ENCODE measurements at places on chromosomes 2 and 18. TPM values are rescaled to one million over a fixed set of nuclear protein-coding genes. Genes with fewer than 3 reads are reported as not detected.
A peak's percentile ranks its signal among the peaks of the same experiment; 100 is the strongest.

- no peaks in the 10 kb centered on the region for H3K27me3 ChIP-seq
- H3K4me1 ChIP-seq: peaks cover 5% of the 10 kb centered on the region
- no peak overlapping the region for H3K4me3 ChIP-seq
Measured at GRCh38 chr2:7792031-7792651, 874.9 kb downstream of the RNF144A start.

- no peak overlapping the region for H3K27ac ChIP-seq
- no peaks in the 10 kb centered on the region for H3K36me3 ChIP-seq
- DNase-seq: no peak
Measured at GRCh38 chr2:134021830-134022524, 231.9 kb upstream of the MGAT5 start.

DNA sequence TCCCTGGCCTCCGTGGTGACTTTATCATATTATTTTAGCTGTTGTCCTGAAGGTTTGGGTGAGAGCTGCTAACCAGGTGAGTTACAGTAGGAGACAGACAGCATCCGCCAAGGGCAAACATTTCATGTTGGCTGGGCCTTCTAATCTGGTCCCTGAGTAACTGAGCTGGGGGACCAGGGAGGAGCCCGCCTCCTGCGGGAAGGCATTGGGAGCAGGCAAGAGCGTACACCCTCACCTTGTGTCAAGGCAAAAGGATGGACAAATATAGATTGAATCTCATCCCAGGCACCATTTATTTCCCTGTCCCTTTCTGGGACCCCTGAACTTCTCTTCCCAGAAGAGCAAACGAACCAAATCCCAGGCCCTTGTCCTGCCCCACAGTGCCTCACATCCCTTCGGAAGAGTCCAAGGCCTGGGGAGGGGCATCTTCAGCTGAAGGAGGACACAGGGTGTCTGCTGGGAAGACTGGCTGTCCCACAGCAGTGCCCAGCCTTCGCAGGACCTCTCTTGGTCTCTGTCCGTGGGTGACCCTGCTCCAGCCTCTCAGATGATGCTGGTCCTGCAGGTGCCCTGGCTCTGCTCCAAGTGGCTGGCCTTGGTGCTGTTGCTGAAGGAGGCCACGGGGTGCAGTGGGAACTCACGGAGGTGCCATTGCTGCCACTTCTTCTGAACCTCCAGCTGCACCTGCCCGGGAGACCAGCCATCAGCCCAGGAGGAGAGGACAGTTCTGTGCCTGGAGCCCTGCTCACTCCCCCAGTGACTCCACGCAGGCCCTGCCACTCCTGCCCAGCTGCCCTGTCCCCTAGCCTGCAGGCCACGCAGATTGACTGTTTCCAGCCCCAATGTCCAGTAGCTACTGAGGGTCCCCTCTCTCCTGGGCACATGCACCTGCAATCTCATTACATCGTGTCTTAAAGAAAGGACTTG is 8.2 kb downstream of the TMEM37 start:
- no peaks in the 10 kb centered on the region for H3K36me3 ChIP-seq
- H3K4me3 ChIP-seq: no peak overlapping the region
- no peaks in the 10 kb centered on the region for H3K27me3 ChIP-seq
- DNase-seq: no peak
- H3K4me1 ChIP-seq: no peaks in the 10 kb centered on the region

DNA sequence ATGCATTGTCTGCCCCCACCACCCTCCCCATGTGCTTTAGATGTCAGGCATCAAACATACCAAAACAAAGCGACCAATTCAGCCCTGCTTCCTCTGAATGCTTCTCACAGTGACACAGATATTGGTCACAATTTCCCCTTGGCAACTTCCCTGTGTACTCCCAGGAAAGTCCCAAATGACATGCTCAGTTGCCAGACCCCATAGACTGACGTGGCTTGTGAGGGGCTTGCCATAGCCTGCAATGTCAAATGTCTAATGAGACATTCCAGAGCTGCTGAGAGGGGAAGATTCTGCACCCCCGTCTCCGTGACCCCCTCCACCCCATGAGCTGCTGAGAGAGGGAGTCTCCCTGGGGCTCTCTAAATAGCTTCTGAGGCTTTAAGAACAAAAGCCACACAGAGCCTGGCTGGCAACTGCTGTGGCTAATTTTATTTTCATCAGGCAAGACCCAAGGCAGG is 47.3 kb downstream of the RFTN2 start:
- no peak overlapping the region for H3K4me3 ChIP-seq
- no peak overlapping the region for H3K27ac ChIP-seq
- H3K27me3 ChIP-seq: no peaks in the 10 kb centered on the region
- no peaks in the 10 kb centered on the region for H3K4me1 ChIP-seq

- no peaks in the 10 kb centered on the region for H3K4me1 ChIP-seq
- no peak overlapping the region for H3K27ac ChIP-seq
- DNase-seq: no peak
- no peaks in the 10 kb centered on the region for H3K36me3 ChIP-seq
- no peaks in the 10 kb centered on the region for H3K27me3 ChIP-seq
Measured at GRCh38 chr2:35598310-35598709, 757.3 kb upstream of the CRIM1 start.

GRCh38 chr2:203914546-203915182 is 21.9 kb upstream of the ICOS start:
- peaks cover 36% of the 10 kb centered on the region for H3K4me1 ChIP-seq
- peak; percentile 68 for DNase-seq
- H3K27ac ChIP-seq: peak overlapping the region; percentile 42
- no peak overlapping the region for H3K4me3 ChIP-seq
- H3K27me3 ChIP-seq: no peaks in the 10 kb centered on the region

DNA sequence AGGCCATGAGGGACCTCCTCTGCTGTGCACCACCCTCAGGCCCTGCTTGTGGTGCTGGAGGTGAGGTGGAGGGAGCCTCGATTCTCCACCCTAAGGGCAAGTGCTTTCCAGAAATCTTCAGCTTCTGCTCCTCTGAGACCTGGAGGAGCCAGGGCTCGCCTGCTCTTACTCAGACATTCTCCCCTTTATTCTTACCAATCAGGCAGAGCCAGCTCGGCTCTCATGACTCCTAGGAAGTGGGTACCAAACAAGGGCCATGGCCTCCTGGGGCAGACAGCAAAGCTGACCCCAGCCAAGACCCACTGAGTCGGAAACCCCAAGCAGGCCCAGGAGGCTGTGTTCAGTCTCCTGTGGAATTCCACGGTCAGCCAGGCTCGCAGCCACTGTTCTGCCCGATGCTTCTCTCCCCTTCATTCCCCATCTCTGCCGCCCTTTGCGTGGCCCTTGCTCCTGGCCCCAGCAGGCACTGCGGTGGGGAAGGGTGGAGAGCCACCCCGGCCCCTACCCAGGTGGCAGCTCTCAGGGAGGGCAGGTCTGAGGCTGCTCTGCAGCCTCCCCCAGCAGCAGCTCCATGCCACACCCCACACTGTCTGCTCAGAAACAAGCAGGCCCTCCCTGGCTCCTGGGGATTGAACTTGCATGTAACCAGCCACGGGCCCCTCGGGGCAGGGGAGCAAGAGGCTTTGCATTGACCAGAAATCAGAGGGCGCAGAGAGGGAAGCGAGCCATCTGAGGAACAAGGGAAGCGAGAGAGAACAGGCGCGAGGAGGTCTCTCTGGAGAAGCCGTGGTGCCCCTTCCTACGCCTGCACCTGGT is 24.0 kb downstream of the HS1BP3 start:
- no peaks in the 10 kb centered on the region for H3K36me3 ChIP-seq
- H3K27ac ChIP-seq: no peak overlapping the region
- H3K4me1 ChIP-seq: no peaks in the 10 kb centered on the region

DNA sequence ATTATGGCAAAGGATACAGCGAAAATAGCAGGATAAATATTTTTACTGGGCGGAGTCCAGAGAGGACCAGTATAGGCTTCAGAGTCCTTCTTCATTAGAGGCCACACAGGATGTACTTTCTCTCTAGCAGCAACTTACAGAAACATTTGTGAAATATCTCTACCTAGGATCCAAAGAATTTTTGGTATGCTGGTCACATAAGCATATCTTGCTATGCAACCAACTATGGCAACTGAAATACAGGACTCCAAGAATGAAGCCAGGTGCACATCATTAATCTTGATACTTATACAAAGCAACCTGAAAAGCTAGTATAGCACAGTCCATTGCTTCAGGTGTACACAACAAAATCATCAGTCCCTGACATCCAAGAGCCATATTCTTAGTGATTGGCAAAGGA is 59.1 kb upstream of the NABP1 start:
- DNase-seq: no peak
- H3K4me1 ChIP-seq: peaks cover 20% of the 10 kb centered on the region
- no peak overlapping the region for H3K27ac ChIP-seq
- H3K4me3 ChIP-seq: no peak overlapping the region
- no peaks in the 10 kb centered on the region for H3K36me3 ChIP-seq
- H3K27me3 ChIP-seq: no peaks in the 10 kb centered on the region

DNA sequence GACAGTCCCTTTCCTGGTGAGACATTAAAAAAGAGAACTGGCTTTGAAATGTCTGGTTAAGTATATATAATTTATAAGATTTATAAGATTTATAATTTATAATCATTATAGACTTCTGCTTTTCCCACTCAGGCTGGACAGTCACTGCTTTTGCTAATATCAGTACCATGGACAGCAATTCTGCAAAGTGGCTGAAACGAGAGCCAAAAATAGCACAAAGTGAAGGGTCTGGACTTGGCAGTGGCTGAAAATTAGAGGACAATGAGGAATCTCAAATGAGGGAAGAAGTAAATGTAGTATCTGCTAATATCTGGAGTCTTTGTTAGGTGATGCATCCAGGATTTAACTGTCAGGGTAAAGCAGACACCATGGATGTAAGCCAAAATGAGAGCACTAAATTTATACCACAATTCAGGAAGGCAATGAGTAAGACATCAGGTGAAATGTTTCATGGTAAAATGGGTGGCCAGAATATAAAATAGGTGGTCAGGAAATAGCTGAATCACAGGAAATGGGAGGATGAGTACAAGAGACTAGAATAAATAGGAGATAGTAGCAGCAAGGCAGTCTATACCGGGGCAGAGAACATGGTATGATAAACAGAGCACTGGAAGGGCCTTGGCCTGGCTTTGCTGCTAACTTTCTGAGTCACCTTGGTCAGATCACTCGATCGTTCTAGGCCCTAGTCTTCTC is 39.6 kb upstream of the BOD1L2 start:
- DNase-seq: no peak
- no peak overlapping the region for H3K27ac ChIP-seq
- peaks cover 9% of the 10 kb centered on the region for H3K27me3 ChIP-seq
- no peaks in the 10 kb centered on the region for H3K36me3 ChIP-seq
- no peak overlapping the region for H3K4me3 ChIP-seq
- H3K4me1 ChIP-seq: peaks cover 4% of the 10 kb centered on the region

GRCh38 chr2:202754936-202755335 is 116.6 kb downstream of the ICA1L start:
- H3K36me3 ChIP-seq: peaks cover 2% of the 10 kb centered on the region
- H3K27ac ChIP-seq: no peak overlapping the region

GRCh38 chr2:232276733-232277313 is 101.7 kb upstream of the ALPP start:
- no peak overlapping the region for H3K4me3 ChIP-seq
- H3K27me3 ChIP-seq: no peaks in the 10 kb centered on the region
- H3K27ac ChIP-seq: no peak overlapping the region
- no peak for DNase-seq

DNA sequence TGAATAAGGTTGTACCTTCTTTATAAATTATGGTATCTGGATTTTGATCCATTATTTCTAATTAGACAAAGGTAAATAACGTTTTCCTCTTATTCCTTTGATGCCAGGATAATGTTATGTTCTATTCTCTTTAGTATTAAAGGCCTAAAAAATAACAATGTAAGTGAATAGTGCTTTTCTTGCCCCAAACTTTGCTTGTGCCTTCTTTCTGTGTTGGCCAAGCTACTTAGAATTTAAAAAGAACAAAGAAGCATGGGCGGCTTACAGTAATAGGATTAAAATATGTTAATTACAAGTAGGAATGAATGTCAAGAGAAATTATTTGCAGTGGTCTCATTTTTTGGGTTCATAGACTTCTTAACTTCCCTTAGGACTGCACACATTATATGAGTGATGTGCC is 105.0 kb upstream of the FSIP2 start:
- no peaks in the 10 kb centered on the region for H3K4me1 ChIP-seq
- H3K27me3 ChIP-seq: no peaks in the 10 kb centered on the region
- DNase-seq: no peak
- H3K36me3 ChIP-seq: no peaks in the 10 kb centered on the region
- no peak overlapping the region for H3K4me3 ChIP-seq

- no peaks in the 10 kb centered on the region for H3K4me1 ChIP-seq
- no peak overlapping the region for H3K27ac ChIP-seq
- H3K4me3 ChIP-seq: no peak overlapping the region
- H3K36me3 ChIP-seq: no peaks in the 10 kb centered on the region
- no peaks in the 10 kb centered on the region for H3K27me3 ChIP-seq
Measured at GRCh38 chr2:156031121-156031520, 301.4 kb downstream of the NR4A2 start.

GRCh38 chr18:22233266-22233665 is 63.9 kb downstream of the GATA6 start:
- H3K27me3 ChIP-seq: no peaks in the 10 kb centered on the region
- H3K4me1 ChIP-seq: peaks cover 2% of the 10 kb centered on the region
- no peaks in the 10 kb centered on the region for H3K36me3 ChIP-seq

GRCh38 chr2:45994060-45994459 is 303.1 kb upstream of the EPAS1 start:
- no peak for DNase-seq
- H3K4me1 ChIP-seq: peaks cover 4% of the 10 kb centered on the region
- no peak overlapping the region for H3K4me3 ChIP-seq
- H3K36me3 ChIP-seq: no peaks in the 10 kb centered on the region
- H3K27ac ChIP-seq: no peak overlapping the region
- no peaks in the 10 kb centered on the region for H3K27me3 ChIP-seq

DNA sequence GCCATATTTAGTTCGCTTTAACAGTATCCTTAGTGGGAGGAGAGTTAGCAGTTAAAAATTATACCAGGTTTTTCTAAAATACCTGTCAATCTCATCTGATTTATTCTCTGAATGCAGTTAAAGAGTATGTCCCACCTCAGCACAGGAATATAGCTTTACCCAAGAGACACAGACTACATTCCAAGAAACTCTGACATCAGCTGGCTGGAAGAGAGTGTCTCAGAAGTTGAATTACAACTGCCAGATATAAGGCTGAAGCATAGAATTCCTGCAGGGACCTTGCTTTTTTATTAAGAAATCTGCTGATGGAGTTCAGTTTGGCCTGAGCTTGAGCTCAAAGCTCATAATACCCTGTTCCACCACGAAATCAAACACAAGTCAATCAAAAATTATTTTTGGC is 25.4 kb upstream of the CNTNAP5 start:
- H3K36me3 ChIP-seq: no peaks in the 10 kb centered on the region
- DNase-seq: no peak

- peaks cover 13% of the 10 kb centered on the region for H3K27me3 ChIP-seq
- no peaks in the 10 kb centered on the region for H3K36me3 ChIP-seq
- no peak overlapping the region for H3K27ac ChIP-seq
- DNase-seq: no peak
Measured at GRCh38 chr2:9010866-9011265, 7.4 kb upstream of the MBOAT2 start.

DNA sequence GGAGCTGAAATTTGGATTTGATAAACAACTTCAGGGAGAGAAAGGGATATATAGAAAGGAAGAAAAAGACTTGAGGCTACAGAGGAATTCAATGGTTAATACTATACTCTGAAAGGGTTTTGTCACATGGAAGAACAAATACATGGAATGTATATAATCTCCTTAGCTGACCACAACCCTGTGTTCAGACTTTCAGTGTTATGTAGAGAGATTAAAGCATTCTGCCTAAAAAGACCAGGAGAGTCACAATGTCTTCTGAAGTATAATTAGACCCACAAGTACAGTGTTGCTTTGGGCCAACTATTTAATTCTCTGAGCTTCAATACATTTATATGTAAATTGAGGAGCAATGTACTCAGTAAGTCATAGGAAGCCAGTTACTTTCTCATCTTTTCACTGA is 123.8 kb upstream of the FSHR start:
- no peaks in the 10 kb centered on the region for H3K27me3 ChIP-seq
- no peaks in the 10 kb centered on the region for H3K4me1 ChIP-seq
- DNase-seq: no peak
- no peak overlapping the region for H3K27ac ChIP-seq

Gene LIMS3
- 0.93 TPM for total RNA-seq

Gene MARCO
- not detected for total RNA-seq

Gene SERPINB8
- total RNA-seq: 7.2 TPM

Gene VSNL1
- total RNA-seq: not detected

Gene WDR54
- 82.7 TPM for total RNA-seq
